Stimulated activated CD8-positive, alpha-beta memory T cell treated with anti-CD3 and anti-CD28 coated beads, Interleukin-15, amount 100 ng/mL, for 4 hours (primary cell): ENCODE measurements at places on chromosomes 1 and 21.

GRCh38 chr1:80961464-80962190, 839.1 kb upstream of the ADGRL2 start:
- no peak for DNase-seq

- no peak for DNase-seq
Measured at GRCh38 chr1:198151688-198152087, 5.1 kb upstream of the NEK7 start.

DNA sequence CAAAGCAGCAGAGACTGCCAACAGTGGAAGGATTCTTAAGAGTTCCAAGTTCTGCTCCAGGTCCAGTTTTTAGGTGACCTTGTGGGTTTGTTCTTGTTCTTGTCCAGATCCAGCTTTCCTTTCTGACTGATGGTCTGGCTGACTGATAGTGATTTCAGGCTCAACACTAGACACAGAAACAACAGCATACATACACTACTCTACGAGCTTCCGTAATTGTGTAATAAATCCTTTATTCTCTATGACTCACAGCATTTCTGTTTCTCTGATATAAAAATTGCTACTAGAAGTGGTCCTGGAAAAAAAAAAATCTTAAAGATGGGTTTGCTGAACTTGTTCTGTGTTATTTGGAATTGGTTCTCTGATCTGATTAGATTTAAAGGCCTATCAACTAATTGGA, 62.2 kb upstream of the PTCH2 start:
- DNase-seq = no peak

DNA sequence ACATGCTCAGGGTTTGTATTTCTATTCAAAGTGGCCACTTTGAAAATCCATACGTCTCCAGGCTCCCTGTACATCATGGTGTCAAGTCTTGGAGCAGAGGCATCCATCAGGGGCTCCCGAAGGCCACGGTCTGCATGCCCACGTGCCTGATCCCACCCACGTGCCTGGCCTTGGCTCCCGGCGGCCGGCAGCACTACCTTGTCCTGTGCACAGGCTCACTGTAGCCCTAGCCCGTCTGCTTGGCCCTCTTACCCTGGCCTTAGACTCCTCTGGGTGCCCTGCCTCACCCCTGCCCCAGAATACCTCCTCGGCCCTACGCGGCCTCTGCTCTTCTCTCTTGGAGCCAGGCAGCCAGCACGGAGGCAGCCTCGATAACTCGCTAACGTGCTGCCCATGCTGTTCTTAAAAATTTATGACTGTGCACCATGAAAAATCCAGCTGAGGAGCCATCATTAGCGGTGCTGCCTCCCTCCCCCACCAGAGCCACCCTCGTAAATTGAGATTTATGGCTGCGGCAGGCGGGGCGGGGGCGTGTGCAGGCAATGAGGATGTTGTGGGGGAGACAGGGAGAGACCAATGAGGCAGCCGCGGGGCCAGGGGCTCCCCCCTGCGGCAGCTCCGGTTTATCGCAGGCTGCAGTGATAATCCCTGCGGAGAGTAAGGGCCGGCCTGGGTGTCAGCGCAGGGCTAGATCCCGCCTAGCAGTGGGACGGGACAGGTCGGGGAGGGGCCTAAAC, 24.6 kb downstream of the DMAP1 start:
- peak; percentile 6 for DNase-seq

GRCh38 chr1:161069241-161069640, 450 bp downstream of the ARHGAP30 start:
- DNase-seq = no peak

GRCh38 chr1:235650341-235651169, 971 bp upstream of the GNG4 start:
- DNase-seq = no peak

DNA sequence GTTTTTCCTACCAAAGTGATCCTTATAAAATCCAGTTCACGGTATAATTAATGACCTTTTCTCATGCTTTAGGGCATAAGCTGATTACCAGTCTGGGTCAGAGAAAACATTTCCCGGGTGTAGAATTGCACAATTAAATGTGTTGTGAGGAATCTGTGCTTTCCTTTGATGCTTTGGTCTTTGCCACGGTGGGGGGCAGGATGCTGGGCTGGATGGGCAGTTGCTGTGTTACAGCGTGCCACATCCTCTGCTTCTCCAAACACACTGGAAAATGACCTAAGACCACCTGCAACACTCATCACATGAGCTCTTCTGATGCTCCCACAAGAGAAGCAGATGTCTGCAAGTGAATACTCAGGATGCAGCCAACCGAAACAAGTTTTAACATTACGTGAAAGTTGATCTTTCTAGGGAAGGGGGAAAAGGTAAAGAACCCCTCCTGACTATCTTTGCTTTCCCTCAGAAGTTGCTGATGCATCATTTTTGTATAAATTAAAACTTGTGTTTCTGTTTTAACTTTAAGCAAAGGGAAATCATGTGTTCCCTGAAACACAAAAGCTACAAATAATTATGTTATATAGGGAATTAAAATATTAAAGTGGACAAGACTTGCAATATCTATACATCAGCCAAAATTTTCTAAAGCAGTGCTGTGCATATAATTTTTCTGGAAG, 515.3 kb upstream of the NR5A2 start:
- no peak for DNase-seq

DNA sequence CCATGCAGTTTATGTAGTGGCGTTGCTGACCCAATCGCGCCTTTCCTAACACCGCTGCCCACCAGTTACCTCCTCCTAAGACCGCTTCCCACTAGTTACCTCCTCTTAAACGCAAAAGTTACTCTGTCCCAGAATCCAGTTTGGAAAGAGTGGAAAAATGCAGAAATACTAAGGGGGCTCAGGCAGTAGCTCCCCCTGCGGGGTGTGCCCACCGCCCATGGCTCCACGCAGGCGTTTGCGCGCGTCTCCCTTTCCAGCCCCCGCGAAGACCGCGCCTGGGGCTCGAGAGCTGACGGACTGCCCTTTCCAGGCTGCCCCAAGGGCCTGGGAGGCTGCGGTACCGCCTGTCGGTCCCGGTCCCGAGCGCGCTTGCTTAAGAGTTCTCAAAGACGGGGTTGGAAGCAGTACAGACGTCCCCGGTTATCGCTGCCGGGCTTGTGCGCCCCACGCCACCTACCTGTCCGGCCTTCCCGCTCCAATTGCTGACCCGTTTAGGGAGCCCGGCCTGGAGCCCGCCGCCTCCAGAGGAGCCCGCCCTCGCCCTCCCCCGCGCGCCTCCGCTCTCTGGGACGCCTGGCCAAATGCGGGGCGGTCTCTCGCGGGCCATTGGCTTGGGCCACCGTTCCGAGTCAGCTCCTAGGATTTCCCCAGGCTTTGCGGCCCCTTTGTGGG, 414.1 kb upstream of the ESRRG start:
- DNase-seq = no peak

- no peak for DNase-seq
Measured at GRCh38 chr1:59116920-59117542, 179.9 kb upstream of the FGGY start.

- no peak for DNase-seq
Measured at GRCh38 chr1:212458817-212459216, 26.1 kb downstream of the NENF start.

DNA sequence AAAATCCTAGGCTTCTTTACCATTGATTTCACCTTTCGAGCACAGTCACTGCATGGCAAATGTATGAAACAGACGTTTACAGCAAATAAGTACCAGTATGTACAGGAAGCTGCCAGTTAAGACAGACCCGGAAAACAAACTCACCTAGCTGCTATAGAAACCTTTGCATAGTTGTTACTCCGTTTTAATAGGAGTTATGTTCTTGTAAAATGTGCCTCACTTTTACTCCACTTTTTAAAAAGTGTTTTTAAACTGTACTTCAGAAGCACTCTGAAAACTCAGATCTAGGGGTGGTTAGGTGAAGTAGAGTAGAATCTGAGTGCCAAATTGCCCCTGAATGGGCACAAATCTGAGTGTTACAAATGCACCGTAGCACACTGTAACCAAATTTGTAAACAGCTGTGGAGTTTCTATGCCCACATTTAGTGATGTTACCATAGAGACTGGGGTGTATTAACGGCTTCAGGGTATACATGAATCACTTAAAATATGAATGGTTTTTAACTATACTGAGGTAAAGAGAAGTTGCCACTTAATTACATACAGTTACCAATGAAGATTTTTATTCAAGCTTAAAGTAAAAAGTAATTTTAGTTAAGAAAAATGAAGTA, 30.7 kb downstream of the CNIH4 start:
- DNase-seq = no peak

GRCh38 chr1:212629450-212630157, 21.0 kb downstream of the ATF3 start:
- no peak for DNase-seq

- DNase-seq = no peak
Measured at GRCh38 chr21:32256873-32257620, 21.8 kb downstream of the MIS18A start.

- no peak for DNase-seq
Measured at GRCh38 chr1:64923294-64923718, 43.0 kb downstream of the JAK1 start.

- no peak for DNase-seq
Measured at GRCh38 chr1:167798952-167799351, 77.2 kb downstream of the MPZL1 start.

GRCh38 chr21:35397781-35398180, 348.7 kb upstream of the RUNX1 start:
- no peak for DNase-seq

DNA sequence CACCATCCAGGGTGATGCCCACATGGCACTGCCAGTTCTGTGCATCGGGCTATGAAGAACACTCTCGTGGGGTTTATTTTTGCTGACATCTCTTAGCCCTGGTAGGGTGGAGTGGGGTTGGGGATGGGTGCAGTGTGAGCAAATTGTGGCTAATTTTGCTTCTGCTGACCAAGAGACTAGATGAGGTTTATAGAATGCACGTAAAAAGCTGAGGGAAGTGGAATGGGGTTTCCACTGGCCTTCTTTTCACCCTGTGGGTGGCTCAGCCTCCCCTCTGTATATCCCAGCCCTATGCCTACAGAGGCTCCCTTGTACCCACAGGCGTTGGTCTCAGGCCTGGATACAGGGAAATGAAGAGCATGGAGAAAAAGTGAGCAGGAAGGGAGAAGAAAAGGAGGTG, 44.1 kb upstream of the RAB4A start:
- DNase-seq = no peak

DNA sequence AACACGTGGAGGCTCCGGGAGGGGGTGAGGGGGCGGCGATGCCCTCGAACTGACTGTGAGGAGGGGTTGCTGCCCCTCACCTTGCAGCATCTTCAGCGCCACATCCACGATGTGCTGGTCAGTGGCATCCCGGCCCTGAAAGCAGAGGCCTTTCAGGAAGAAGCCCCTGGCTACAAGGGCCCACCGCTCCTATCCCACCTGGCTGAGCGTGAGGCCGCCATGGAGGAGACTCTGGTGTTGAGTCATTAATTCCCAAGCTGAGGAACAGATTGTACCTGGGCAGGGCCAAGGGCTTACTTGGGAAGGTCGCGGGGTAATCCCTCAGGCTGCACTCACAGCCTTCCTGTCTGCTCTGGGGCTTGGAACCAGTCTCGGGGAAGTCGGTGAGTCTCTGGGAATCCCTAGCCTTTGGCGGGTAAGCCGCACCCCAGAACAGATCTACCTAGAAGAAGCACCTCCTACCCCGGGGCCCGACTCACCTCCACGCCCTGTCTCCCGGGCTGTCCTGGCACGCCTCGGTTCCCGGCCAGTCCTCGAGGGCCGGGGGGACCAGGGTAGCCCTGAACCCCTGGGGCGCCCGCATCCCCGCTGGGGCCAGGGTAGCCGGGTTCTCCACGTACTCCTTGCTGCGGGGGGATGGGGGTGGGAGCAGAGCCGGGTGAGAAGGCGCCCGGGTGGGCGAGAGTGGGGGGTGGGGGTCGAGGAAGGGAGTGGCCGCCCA, 13.9 kb downstream of the COL9A2 start:
- DNase-seq = no peak

- no peak for DNase-seq
Measured at GRCh38 chr1:211198111-211198510, 61.1 kb upstream of the RCOR3 start.

DNA sequence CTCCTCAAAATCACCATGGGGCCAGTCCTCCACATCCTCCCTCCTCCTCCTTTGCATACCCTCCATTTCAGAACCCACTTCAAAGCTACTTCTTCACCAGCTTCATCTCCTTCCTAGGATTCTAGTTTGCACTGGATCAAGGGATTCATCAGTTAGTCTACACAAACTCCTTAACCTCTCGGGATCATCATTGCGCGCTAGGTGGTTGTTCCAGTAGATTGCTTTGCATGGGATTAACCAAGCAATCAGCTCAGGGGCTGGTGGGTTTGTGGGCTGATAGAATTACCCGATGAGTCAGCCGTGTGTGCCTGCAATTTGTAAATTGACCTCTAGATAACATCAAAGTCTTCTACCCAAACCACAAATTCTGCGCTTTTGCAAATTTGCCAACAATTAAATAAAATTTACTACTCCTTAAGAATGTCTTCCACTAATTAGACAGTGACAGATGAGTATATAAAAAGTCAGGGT, 7.7 kb downstream of the KANK4 start:
- DNase-seq = no peak

DNA sequence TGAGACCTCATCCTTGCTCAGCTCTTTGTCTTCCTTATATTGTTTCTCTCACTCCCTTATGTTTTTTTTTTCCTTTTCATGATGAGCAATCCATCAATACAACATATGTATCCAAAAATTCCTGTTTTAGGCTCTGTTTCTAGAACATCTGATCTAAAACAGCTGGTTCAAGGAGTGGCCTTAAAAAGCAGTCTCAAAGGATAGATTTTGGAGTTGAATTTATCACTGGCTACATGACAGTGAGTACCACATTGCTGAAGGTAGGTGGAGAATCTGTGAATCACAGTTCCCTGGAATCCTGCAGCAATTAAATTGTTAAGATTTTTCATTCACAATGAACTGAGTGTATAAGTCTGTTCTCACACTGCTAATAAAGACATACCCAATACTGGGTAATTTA, 155.8 kb upstream of the ADAMTS5 start:
- no peak for DNase-seq

- no peak for DNase-seq
Measured at GRCh38 chr1:53142226-53142853, at the start of gene SLC1A7. Gene SLC1A7 (minus strand): TSS chr1:53142638. CDS start chr1:53142449, 189 bp downstream.

- no peak for DNase-seq
Measured at GRCh38 chr21:17786071-17786850, 32.9 kb downstream of the C21orf91 start.

- no peak for DNase-seq
Measured at GRCh38 chr1:7257225-7257624, 472.0 kb downstream of the CAMTA1 start.
